ENCODE measurements at places on chromosomes 2 and 18. TPM values are rescaled to one million over a fixed set of nuclear protein-coding genes. Genes with fewer than 3 reads are reported as not detected.

The PDE1A gene
- total RNA-seq, result 42.0 TPM

The C2orf92 gene
- total RNA-seq, result 2.5 TPM

The GKN1 gene
- 0.29 TPM for total RNA-seq

The DOCK10 gene
- 38.3 TPM for total RNA-seq

DNA sequence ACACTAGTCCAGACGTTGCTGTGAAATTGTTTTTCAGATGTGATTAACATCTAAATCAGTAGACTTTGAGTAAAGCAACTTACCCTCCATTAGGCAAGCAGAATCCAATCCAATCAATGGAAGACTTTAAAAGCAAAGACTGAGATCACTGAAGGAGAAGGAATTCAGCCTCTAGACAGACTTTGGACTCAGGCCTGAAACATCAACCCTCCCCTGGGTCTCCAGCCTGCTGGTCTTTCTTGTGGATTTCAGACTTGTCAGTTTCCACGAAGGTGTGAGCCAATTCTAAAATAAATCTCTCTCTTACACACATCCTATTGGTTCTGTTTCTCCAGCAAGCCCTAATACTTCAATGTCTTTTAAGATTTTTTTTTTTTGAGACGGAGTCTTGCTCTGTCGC, 50.0 kb upstream of the EDAR start:
- no peak for DNase-seq

GRCh38 chr2:231720987-231721966, 13.0 kb downstream of the PTMA start:
- DNase-seq, result no peak

DNA sequence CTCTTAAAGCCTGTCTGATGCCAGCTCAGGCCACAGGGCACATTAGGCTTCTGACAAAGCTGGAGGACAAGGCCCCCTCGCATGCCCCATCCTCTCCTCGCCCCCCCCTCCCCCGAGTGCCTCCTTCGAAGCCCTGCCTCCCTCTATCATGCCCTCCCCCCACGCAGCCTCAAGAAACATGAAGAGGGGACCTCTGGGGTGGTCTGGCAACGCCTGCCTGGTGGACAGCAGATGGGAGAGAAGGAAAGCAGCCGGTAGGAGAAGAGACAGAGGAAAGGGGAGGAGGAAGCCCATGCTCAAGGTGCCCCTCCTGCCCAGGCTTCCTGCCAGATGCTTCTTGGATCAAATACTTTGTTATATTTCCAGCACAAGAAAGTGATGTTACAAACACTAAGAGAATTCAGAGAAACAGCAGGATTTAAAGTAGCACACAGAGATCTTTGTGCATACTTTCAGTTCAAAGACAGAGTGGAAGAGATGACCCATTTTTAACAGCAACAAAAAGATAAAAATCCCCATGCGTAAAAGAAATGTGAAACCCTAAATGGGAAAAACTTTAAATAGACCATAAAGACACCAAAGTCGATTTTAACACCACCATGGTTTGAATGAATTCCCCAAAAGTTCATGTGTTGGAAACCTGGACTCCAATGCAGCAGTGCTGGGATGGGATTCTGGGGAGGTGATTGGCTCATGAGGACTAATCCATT, 19.0 kb downstream of the BOK start:
- peak; percentile 77 for DNase-seq

- no peak for DNase-seq
These were observed 631.8 kb upstream of the ID2 start for GRCh38 chr2:8049851-8050571.

- peak; percentile 91 for DNase-seq
These were observed 883 bp downstream of the SMCHD1 start for GRCh38 chr18:2656237-2656980.

DNA sequence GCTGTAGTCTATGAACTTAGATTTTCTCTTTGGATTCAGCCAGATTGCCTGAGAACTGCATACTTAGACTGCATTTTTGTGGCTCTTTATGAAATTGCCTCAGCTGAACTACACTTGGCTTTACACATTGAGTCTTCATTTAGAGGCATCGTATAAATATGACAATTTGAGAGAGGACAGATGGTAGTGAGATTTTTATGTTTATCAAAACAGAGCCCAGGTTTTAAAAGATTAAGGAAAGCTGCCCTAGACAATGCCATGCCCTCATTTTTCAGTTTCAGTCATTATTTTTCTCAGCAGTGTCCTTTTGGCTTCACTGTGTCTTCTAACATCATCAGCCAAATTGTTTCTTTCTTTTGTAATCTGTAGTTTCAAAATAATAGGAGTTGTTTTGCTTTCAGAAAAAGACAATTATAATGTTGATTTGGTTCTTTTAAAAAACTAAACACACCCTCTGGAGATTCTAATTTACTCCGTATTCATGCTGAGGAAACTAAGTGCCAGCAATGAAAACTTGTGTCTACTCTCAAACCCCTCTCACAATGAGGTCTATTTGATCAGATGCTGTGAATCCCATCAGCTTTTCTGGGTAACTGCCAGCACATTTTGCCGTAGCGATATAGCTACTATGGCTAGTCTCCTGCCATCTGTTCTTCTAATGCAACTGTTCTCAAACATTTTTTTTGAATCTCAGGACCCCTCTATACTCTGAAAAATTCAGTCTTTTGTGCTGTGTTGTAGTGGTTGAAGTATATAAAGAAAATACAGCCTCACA, 46.2 kb downstream of the TWSG1 start:
- peak; percentile 66 for DNase-seq

DNA sequence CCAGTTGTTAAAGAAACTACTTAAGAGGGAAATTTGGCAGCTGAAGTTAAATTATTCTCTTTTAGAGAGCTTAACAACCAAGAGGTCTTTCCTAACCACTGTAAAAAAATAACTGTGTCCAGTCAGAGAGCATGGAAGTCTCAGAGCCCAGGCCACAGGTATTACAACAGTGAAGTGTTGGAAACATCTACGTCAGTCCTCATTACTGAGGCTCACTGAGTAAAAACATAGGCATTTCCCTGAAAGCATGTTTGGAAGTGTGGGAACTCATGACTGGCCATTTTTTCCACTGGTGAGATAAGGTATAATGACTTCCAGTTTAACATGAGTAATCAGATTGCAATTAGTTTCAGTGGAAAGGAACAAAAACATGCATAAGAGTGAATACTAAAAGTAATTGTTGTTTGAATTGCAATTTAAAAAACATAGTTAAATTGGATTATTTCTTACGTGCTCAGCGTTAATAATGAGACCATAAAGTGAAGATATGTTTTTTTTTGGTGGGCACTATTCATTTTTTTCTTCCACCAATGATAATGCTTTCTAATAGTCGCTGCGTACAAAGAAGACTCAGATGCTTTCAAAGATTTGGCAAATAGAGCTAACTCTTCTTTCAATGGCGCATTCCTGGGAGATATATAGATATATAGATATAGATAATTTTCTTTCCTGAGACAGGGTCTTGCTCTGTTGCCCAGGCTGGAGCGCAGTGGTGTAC, 60.8 kb downstream of the EFEMP1 start:
- peak; percentile 50 for DNase-seq
